ENCODE measurements at places on chromosomes 6 and 20. TPM values are rescaled to one million over a fixed set of nuclear protein-coding genes. Genes with fewer than 3 reads are reported as not detected.

GRCh38 chr20:38857703-38858102, 52.2 kb downstream of the PPP1R16B start:
- peaks cover 80% of the 10 kb centered on the region for H3K4me1 ChIP-seq
- no peaks in the 10 kb centered on the region for H3K27me3 ChIP-seq
- H3K27ac ChIP-seq: peak overlapping the region; percentile 52

DNA sequence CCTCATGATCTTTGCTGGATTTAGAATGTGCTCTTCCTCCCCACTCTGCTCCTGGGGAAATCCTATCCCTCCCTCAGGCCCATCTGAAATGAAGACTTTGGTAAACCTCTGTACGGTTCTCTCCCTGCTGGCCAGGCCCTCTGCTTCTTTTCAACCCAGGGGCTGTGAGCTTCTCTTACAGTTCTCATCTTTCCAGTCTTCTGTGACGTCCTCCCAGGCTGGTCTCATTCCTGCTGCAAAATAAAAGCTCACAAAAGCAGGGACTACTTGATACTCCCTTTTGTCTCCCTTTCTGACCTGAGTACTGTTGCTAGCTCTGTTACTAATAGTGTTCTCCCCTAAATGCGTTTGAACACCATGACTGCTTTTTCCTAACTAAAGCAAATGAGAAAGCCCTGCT, 46.3 kb downstream of the UNC5CL start:
- H3K4me3 ChIP-seq: no peak overlapping the region
- H3K4me1 ChIP-seq: no peaks in the 10 kb centered on the region
- no peak for DNase-seq
- no peak overlapping the region for H3K27ac ChIP-seq
- H3K36me3 ChIP-seq: no peaks in the 10 kb centered on the region

Gene FHL5
- total RNA-seq: not detected

Gene CD109
- total RNA-seq: 10.6 TPM

Measured in activated CD8-positive, alpha-beta T cell treated with anti-CD3 and anti-CD28 coated beads for 36 hours (primary cell).